ENCODE measurements at places on chromosomes 6 and 20. TPM values are rescaled to one million over a fixed set of nuclear protein-coding genes. Genes with fewer than 3 reads are reported as not detected.

Gene ENPP4
- polyA plus RNA-seq = 0.02 TPM

Gene FHL5
- not detected for polyA plus RNA-seq

Gene EYA2
- not detected for polyA plus RNA-seq

Gene PPIL6
- 0.16 TPM for polyA plus RNA-seq

Gene TREM2
- polyA plus RNA-seq = 0.58 TPM

Gene DUSP22
- 25.0 TPM for polyA plus RNA-seq

Gene PHACTR3
- 28.1 TPM for polyA plus RNA-seq

Gene CTCFL
- polyA plus RNA-seq = not detected

Gene PTGIS
- polyA plus RNA-seq = not detected

Gene SAYSD1
- 7.2 TPM for polyA plus RNA-seq

Gene HLA-F
- 54.5 TPM for polyA plus RNA-seq

Gene ROS1
- 0.03 TPM for polyA plus RNA-seq

Gene SLC24A3
- polyA plus RNA-seq = 0.15 TPM

Gene TCP11
- not detected for polyA plus RNA-seq

Gene MEP1A
- 0.04 TPM for polyA plus RNA-seq

Gene NKX2-4
- polyA plus RNA-seq = not detected

Gene CD24
- polyA plus RNA-seq = 192 TPM

Gene AVP
- polyA plus RNA-seq = not detected

Gene IMPG1
- polyA plus RNA-seq = not detected

Gene PREX1
- 0.31 TPM for polyA plus RNA-seq

Gene SPINT3
- not detected for polyA plus RNA-seq

Gene UBE2C
- polyA plus RNA-seq = 264 TPM

Gene CENPQ
- 8.9 TPM for polyA plus RNA-seq

Gene TULP1
- not detected for polyA plus RNA-seq

Gene DZANK1
- 1.2 TPM for polyA plus RNA-seq

Gene SLC17A3
- polyA plus RNA-seq = not detected

Gene TBC1D22B
- 6.3 TPM for polyA plus RNA-seq

Gene PKHD1
- not detected for polyA plus RNA-seq

Gene PPP1R16B
- polyA plus RNA-seq = not detected

All from foreskin keratinocyte (primary cell).